Skeletal muscle cell (primary cell): ENCODE measurements at places on chromosomes 2 and 18.

GRCh38 chr2:23377771-23378170 lies 7.2 kb upstream of the KLHL29 start:
- DNase-seq: no peak

DNA sequence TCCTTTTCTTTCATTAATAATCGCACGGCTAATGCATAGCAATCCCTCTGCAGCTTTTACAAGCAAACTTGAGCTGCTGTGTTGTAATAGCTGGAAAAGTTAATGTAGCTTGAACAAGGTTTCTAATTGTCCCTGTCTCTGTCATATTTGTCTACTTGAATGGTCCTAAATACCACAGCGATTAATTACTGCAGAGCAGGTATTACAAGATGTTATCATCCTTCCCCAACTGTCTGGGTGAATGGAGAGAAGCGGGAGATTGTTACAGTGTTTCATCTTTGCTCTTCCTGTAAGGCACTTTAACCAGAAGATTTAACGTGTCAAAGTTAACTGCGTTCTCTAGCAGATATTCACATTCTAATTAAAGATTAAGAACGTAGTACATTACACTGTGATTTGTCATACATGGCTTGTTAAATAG lies 422.2 kb upstream of the POU3F3 start:
- no peak for DNase-seq

DNA sequence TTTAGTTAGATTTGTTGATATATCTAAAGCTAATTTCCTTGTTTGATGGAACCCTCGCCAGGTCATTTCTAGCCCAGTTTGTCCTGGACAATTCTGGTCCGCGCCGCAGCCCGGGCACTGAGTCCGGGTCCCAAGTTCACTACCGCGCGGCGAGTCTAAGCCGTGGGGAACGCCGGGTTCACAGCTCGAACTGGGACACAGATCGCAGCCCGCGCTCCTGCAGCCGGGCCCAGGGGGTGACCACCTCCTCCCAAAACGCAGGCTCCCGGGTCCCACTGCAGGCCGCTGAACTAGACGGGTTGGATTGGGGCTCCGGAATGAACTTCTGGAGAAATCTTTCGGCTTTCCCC lies 681 bp downstream of the ACADL start:
- no peak for DNase-seq

GRCh38 chr2:187294043-187294442 lies 154.0 kb downstream of the CALCRL start:
- no peak for DNase-seq

GRCh38 chr2:119630121-119630520 lies 48.9 kb upstream of the TMEM177 start:
- DNase-seq: no peak

- no peak for DNase-seq
Measured at GRCh38 chr18:57771626-57772025, 31.5 kb downstream of the ATP8B1 start.

DNA sequence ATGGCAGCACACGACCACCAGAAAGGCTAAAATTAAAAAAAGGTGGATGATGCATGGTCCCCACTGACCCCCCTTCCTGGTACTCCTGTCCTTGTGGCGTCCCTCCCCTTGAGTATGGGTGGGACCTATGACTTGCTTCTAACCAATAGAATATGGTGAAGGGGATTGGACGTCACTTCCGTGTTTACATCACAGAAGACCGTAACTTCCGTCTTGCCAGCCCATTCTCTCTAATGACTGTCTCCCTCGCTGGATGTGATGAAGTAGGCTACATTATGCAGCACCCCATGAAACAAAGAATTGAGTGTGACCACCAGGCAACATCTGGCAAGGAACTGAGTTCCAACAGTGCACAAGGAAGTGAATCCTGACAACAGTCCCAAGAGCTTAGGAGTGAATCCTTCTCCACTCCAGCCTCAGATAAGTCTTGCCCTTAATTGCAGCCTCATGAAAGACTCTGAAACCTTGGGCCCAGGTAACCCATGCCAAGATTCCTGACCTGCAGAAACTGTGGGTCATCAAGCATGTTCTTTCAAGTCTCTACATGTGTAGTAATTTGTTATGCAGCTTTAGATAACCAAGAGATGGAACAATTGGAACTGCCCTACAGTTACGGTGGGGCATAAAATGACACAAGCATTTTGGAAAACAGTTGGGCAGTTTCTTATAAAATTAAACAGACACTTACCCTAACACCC lies 80.1 kb upstream of the NPAS2 start:
- DNase-seq: no peak

- DNase-seq: no peak
Measured at GRCh38 chr2:176105078-176105729, 1.9 kb upstream of the HOXD11 start.

DNA sequence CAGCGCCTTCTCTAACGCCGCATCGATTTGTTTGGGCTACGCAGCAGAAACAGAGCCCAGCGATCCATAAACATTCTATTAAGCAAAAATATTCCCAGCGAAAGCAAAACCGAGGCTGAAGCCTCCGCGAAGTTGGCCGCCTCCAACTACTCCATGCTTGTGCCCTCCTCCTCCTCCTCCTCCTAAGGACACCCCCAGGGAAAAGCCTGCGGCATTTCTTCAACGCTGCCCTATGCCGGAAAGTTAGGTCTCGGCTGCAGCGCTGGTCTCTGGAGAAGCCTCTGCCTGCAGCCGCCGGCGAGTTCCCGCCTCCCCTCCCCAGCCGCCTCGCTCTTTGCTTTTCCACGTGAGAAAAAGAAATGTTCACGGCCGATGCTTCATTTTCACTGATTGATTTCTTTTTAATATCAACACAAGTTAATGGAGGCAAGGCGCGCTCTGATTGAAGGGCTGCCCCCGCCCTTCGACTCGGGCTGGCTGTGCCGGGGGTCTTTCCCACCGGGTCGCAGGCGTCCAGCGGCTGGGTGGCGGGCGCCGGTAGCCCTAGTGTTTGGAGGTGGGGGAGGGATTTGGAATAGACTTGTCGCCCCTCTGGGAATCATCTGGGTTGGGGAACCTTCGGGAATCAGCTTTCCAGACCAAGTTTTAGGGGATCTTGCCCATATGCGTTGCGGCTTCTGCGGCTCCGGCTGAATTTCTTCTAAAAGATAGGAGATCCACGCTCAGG lies 3.9 kb downstream of the NRP2 start:
- no peak for DNase-seq

DNA sequence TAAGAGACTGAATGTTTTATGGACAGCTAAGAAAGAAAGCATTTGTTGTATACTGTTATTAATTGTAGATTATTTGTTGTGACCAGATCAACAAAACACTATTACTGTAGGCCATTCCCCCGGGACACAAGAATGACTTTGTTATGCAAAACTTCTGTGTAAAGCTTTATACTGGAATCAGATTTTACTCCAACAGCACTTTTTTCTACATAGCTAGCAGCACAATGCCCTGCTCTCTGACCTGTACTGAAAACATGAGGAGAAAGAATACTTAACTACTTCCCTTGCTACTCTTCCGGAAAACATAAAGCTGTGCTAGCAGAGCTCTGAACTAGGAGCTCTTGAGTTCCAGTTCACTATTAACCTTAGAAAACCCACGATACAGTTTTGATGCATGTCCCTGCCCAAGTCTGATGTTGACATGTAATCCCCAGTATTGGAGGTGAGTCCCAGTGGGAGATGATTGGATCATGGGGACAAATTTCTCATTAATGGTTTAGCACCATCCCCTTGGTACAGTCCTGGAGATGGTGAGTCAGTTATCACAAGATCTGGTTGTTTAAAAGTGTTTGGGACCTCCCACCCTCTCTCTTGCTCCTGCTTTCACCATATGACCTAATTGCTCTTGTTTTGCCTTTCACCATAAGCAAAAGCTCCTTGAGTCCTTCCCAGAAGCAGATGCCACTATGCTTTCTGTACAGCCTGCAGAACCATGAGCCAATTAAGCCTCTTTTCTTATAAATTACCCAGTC lies 601.1 kb upstream of the PIK3C3 start:
- peak; percentile 28 for DNase-seq

DNA sequence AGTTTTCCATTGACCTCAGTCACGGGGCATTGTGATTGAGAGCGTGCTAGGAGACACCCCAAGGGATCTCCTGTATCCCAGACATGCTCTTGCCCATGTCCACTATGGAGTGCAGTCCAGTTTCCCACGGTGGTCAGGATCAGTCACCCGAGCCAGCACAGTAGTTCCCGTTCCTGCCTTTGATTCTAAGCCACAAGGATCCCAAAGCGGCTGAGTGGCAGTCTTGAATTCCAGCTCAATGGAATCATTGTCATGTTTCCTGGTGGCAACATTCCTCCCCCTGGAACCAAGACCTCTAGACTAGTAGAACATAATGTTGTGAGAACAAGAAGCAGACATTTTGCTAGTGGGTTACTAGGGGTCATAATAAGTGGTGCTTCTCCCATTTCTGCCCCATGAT lies 154.3 kb downstream of the SEPTIN10 start:
- no peak for DNase-seq
